ENCODE measurements at places on chromosomes 11 and 22. TPM values are rescaled to one million over a fixed set of nuclear protein-coding genes. Genes with fewer than 3 reads are reported as not detected.

- DNase-seq = no peak
These were observed 76.1 kb downstream of the SMCO4 start for GRCh38 chr11:93467054-93467453.

- no peak for DNase-seq
These were observed 47.7 kb upstream of the NFRKB start for GRCh38 chr11:129943036-129943435.

- no peak for DNase-seq
These were observed 1307.5 kb downstream of the BRD1 start for GRCh38 chr22:48520207-48520606.

DNA sequence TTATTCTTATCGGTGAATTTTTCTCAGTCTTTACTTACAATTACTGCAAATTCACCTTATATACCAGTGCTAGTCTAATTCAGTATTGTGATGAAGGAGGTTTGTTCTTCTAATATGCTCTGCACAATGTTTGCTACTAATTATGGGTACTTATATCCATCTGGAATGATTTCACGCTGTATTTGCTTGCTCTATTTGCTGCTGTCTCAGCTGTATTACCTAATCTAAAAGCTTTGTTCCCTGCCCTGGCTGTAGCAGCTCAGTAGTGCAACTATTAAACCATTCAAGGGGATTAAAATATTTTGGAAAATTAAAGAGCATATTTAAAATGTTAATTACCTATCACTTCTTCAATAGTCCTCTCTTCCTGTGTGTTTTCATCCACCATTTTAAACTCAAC is 375.3 kb downstream of the LUZP2 start:
- no peak for DNase-seq

DNA sequence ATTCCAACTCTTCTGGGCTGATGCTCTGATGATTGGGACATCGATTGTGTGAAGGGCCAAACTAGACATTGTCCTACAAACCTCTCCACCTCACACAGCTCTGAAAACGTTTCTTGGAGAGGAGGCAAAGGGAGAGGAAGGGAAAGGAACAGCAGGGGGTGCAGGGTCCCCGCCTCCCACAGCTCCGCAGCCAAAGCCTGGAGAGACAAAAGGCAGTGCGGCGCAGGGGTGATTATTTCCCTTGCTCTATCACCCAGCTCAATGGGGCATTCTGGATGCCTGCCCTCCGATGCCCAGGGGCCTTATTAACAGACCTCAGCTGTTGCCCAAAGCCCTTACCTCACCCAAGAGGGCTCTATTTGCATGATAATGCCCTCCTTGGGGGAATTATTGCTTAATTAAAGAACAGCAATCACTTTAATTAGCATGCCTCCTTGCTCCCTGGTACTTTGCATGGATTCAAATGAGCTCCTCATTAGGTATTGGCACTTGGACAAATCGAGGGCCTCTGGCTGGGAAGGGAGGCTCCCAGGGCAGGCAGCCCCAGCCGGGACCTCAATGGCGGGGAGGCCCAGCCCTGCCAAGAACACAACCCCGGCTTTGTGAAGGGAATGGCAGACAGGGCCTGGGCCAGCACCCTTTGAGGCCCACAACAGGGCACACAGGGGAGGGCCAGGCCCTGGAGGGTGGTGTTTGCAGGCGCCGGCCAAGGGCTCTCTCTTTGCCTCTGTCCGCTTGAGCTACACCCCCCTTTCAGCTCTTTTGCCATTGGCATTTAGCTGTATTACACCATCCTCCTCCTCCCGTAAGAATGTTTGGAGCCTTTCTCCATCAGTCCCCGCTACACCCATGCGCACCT is 19.8 kb upstream of the CDON start:
- DNase-seq = no peak

DNA sequence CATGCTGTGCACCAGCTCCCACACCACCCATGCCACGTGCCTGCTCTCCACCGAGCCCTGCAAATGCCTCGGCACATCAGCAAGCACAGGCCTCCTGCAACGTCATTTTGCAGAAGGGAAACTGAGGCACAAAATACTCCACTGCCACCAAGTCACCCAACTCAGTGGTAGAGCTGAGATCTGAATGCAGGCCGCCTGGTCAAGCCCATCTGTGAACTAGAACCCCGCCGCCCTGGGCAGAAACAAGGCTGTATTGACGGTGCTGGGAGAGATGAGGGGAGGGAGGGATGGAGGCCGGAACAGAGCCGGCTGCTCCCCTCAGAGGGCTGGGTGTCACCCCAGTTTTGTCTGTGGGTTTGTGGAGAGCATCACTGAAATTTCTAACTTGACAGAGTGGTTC is 81.4 kb downstream of the CDKN1C start:
- DNase-seq = no peak

DNA sequence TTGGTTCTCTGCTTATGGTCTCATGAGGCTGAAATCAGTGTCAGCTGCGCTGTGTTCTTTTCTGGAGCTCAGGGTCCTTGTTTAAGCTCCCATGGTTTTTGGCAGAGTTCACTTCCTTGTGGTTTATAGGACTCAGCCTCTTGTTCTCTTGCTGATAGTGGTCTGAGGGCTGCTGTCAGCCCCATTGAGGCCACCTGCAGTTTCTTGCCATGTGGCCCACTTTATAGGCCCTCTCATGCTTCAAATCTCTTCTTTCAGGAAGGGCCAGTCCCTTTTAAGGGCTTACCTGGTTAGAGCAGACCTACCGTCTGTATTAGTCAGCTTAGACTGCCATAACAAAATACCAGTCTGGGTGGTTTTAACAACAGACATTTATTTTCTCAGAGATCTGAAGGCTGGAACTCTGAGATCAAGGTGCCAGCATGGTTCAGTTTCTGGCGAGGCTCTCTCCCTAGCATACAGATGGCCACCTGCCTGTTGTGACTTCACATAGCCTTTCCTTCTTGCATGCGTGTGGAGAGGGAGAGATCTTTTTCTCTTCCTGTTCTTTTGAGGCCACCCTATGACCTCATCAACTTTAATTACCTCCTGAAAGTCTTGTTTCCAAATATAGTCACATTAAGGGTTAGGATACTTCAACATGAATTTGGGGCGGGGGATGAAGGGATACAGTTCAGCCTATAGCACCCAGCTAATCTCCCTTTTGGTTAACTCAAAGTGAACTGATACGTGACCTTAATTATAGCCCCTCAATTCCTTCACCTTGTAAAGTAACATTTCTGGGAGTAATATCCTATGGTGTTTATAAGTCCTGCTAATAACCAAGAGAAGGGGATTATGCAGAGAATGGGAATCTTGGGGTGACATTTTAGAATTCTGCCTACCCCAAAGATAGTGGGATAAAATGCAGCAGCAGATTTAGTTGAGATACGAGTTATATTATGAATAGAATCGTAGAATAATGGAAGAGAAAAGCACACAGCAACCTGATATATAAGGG is 131.8 kb downstream of the UVRAG start:
- peak; percentile 59 for DNase-seq

- DNase-seq = no peak
These were observed 73.9 kb downstream of the SCUBE1 start for GRCh38 chr22:43269246-43269645.

DNA sequence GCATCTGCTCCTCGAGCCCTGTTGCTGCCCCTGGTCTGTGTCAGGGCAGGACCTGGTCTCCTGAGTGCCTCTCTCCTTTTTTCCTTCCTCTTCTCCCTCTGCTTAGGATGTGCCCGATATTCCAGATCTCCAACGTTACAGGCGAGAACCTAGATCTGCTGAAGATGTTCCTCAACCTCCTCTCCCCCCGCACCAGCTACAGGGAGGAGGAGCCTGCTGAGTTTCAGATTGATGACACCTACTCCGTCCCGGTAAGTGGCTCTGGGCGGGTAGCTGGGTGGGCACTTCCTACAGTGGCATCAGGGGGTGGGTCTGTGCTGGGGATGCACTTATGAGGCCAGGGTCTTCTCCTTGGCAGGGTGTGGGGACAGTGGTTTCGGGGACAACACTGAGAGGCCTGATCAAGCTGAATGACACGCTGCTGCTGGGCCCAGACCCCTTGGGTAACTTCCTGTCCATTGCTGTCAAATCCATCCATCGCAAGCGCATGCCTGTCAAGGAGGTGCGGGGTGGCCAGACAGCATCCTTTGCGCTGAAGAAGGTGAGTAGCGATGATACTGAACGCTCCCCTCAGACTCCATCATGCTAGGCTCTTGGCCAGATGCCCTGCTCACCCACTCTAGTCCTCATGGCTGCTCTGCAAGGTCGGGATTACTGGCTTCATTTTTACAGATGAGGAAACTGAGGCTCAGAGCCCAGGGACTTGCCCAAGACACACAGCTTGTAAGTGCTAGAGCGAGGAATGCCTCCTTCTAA is 20.3 kb downstream of the GTPBP1 start:
- DNase-seq = no peak

DNA sequence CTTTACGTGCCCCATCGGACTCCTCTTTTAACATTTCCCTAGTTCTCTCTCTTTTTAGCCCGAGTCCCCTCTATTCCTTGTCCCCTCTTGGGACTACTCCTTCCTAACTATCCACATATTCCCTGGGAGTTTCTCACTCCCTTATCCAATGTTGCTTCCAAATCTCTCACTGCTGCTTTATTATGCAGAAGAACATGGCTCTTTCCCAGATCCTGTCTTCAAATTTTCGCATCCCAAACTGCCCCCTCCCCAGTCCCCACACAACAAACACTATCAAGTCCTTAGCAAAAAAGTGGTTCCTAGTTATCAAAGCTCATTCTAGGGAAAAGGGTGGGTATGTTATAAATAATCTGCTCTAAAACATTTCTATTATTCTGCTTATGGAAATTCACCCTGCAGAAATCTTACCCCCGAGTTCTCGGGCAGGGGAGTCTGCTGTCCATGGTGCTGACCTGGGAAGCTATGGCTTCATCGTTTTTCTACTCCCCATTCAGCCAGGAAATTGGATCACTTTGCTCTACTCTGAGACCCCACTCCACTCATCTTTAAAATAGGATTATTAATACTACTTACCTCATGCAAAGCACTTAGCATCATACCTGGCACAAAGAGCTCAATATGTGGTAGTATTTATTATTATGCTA is 393.5 kb downstream of the BUD13 start:
- peak; percentile 6 for DNase-seq

- no peak for DNase-seq
These were observed 42.1 kb upstream of the JAM3 start for GRCh38 chr11:134026655-134027343.

GRCh38 chr22:27531782-27532530 is 269.6 kb downstream of the MN1 start:
- peak; percentile 60 for DNase-seq

DNA sequence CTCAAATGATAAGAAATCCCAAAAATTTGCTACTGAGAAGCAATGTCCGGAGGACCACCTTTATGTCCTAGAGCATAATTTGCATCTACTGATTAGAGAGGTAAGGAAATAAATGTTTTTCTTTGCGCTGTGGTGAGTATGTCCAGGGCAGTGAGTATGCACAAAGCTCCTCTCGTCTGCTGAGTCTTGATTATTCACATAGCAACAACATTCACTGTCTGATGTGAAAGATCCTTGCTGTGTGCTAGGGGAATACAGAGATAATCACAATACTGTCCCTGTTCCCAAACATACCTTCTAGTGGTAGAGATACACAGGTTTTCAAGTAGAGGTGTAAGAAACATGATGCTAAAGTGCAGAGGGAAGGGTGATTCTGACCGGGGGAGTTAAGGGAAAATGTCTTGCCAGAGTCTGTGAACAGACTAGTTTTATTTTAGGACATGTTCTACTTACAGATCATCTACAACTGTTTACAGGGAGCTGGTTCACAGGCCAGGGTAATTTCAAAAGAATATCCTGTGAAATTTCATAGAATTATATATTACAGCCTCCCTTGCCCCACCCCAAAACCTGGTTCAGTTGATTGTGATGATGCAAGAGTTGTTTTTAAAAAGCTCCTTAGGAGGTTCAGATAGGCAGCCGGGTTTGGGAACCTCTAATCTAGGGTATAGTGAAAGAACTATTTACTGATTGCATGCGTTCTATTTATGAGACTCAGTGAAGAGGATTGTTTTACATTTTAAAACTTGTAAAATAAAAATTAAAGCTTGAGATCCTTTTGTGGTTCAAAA is 12.6 kb downstream of the MED17 start:
- DNase-seq = no peak

DNA sequence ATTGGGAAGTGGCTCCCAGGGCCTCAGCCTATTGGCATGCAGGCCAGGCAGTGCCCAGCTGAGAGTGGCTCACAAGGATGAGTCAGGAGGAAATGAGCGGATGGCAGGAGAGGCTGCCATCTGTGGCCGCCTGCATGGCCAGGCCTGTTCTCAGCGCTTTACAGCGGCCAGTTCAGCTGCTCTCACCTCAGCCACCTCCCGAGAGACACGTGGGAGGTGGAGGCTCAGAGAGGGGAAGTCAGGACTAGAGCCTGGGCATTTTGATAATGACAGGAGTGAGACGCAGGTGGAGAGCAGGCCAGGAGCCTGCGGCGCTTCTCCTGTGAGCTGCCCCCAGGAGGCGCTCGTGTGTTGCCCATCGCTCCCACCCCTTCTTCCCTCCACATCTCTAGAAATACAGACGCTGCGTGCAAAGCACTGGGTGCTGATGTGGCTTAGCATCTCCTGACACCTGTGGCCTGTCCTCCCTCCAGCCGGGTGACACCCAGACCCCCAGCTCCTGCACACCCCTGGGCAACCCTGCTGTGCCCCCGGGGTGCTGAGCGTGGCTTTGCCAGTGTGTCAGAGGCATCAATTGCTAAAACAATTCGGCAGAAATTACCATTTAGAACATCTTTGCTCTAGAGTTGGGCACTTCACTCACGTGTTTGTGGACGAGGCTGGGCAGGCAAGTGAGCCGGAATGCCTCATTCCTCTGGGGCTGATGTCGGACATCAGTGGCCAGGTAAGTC is 21.4 kb upstream of the PANX2 start:
- DNase-seq = peak; percentile 69

DNA sequence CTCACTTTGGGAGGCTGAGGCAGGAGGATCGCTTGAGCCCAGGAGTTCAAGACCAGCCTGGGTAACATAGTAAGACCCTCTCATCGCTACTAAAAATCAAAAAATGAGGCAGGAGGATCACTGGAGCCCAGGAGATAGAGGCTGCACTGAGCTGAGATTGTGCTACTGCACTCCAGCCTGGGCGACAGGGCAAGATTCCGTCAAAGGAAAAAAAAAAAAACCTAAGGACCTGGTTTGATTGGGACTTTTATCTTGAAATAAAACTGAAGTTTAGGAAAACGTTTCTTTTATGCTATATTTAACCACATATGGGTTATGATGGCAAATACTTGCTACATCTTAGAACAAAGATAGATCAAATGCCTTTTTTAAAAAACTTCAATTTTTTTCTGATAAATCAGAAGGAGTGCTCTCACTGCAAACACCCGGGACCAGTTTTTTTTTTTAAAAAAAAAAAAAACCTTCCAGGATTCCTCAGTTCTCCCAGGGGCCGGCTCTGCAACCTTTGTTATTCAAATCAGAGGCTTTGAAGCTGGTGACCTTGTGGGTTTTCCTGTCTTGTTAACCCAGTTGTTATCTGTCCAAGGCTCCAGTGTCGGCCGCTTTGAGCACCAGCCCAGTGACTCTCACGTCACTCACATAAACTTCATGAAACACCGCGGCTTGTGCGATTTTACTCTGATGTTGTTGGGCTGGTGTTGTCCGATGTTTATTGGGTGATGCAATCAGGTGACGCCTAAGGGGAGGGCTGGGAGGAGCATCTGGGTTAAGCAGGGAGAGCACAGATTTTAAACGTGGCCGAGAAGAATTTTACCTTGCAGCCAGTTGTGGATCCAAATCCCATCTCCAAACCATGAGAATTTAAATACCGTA is 24.7 kb upstream of the SLC22A12 start:
- DNase-seq = peak; percentile 92

The ARHGEF17 gene
- 9.8 TPM for total RNA-seq

The MPZL2 gene
- total RNA-seq = not detected

The RIC3 gene
- 1.1 TPM for total RNA-seq

The FOLR2 gene
- not detected for total RNA-seq

The MFRP gene
- total RNA-seq = not detected

The NEAT1 gene
- total RNA-seq = 20.6 TPM

The C22orf15 gene
- 0.40 TPM for total RNA-seq

The ZNF280B gene
- total RNA-seq = 3.0 TPM

Data from A172 (cell line).